Retina (tissue), 1 donor: ENCODE measurements at places on chromosomes 16 and 17.

DNA sequence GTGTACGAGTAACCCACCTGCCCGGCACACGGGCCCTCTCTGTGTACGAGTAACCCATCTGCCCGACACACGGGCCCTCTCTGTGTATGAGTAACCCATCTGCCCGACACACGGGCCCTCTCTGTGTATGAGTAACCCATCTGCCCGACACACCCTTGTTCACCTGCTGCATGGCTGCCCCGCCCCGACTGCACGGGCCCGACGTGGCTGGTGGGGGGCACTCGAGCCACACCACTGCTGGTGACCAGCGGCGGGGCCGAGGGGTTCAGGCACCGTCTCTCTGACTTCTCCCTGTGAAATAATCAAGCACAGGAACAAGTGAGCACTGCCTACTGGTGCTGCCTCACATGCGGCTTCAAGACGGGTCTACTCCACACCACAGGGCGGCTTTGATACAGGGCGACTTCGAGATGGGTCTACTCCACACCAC, 22.1 kb downstream of the MAP1LC3B start:
- DNase-seq = no peak

DNA sequence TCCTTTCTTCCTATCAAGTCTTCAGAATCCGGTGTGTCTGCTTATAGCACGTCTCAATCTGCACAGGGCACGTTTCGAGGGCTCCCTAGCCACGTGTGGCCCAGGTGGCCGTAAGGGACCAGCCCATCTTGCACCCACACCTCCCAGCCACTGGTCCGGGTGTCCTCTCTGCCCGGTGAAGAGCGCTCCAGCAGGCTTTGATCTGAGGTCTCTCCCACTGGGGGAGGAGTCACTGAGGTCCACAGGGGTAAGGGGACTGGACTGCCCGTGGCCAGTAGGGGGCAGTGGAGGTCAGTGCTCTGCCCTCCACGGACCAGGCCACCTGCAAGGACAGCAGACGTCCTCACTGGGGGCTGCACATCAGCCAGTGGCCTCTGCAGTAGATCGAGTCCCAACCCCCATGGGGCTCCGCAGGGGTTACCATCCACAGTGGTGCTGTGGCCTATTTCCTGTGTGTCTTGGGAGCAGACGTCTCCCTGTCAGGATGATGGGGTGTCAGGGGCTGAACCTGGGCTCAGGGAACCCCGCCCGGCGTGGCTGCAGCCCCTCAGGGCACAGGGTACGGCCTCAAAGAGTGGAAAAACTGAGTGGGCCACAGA, 204.1 kb upstream of the CIBAR2 start:
- DNase-seq = peak; percentile 84

GRCh38 chr16:67246081-67246755, 1.1 kb downstream of the FHOD1 start:
- DNase-seq = peak; percentile 96

- peak; percentile 72 for DNase-seq
Measured at GRCh38 chr17:65666876-65667321, 105.5 kb upstream of the AXIN2 start.

DNA sequence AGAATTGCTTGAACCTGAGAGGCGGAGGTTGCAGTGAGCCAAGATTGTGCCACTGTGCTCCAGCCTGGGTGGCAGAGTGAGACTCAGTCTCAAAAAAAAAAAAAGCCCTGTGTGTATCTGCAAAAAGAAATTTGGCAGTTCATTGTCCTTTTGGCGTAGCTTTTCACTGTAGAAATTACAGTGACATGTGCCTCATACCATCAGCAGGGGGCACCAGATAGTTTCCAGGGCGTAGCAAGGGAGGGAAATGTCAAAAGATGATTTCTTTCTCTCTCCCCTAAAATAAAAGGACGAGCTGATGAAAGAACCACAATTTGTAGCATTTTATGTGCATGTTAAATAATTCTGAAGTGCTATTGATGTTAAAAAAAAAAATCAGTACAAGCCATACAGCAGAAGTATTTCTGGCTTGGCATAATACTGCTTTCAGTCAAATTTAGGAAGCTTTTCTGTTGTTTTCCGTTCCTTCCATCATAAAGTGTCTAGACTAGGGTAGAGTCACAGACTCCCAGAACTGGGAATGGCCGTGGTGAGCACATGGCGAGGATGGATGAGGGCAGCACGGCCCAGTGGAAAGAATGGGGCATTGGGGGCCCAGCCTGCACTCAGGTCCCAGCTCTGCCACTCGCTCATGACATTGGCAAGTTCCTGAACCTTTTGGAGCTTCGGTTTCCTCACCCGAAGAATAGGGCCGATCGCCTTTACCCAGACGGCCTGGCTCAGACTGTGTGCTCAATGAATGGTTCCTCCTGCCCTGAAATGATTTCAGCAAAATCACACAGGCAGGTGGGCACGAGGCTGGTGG, 59.8 kb upstream of the RPH3AL start:
- peak; percentile 50 for DNase-seq

DNA sequence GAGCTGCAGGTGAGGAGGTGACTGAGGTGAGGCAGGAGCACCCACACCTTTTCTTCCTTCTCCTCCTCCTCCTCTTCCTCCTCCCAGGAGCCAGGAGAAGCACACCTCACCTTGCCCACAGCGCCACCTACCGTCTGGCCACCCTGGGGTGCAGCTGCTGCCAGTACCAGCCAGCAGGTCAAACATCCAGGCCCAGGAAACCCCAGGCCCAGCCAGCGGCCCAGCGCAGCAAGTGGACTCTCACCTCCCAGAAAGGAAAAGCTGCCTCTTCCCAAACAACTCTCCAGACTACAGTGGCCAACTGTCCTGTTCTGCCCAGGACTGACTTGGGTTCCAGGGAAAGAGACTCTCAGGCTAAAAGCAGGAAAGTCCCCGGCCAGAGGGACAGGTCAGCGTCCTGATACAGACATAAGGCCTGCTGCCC, 22.7 kb downstream of the PEMT start:
- DNase-seq = peak; percentile 71

GRCh38 chr17:47726796-47727703, 6.0 kb upstream of the TBX21 start:
- no peak for DNase-seq

DNA sequence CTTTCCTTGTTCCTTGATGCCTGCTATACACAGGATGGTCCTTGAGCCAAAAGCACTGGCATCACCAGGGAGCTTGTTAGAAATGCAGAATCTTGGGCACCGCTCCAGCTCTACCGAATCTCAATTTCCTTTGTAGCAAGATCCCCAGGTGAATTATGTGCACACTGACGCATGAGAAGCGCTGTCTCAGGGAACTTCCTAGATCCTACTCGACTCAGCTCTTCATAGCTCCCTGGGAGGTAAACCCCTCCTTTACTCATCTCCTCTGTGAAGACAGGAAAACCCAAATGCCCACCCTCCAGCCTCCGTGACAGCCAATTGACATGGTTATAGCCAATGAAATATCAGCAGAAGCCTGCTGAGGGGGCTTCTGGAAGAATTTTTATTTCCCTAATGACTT, 4.1 kb downstream of the USP31 start:
- no peak for DNase-seq

GRCh38 chr16:57069635-57070370, 22.6 kb upstream of the CPNE2 start:
- no peak for DNase-seq

GRCh38 chr17:63675231-63675606, 24.7 kb downstream of the LIMD2 start:
- DNase-seq = no peak

DNA sequence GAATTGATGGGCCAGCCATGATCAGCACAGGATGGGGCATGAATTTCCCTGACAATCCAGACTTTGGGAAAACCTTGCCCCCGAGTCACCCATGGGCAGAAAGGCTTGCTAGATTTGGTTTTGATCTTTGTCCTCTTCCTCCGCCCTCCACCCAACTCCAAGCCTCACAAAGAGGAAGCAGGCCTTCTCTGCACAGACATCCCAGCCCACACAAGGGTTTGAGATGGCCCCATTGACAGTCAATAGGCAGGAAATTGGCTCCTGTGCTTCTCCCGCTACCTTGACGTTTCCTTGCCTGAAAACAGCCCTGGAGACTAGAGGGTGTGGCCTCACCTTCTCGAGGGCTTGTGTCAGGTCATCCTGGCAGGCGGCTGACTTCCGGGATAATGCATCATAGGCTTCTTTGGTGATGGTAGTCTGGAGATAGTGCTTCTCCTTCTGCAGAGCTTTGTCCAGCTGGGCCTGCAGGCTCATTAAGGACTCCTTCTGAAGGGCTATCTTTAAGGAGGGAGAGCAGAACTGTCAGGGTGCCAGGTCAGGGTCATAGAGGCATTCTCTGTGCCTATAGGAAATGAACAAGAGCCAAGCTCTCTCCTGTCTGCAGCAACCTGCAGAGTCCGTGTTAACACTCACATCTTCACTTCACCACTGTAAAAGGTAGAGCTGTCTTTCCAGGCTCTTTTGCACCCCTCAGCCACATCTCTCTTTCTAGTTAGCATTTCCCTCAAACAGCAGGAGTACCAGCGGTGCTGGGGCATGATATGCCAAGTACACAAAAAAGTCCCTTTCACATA, 32.2 kb downstream of the DHX38 start:
- DNase-seq = peak; percentile 63

DNA sequence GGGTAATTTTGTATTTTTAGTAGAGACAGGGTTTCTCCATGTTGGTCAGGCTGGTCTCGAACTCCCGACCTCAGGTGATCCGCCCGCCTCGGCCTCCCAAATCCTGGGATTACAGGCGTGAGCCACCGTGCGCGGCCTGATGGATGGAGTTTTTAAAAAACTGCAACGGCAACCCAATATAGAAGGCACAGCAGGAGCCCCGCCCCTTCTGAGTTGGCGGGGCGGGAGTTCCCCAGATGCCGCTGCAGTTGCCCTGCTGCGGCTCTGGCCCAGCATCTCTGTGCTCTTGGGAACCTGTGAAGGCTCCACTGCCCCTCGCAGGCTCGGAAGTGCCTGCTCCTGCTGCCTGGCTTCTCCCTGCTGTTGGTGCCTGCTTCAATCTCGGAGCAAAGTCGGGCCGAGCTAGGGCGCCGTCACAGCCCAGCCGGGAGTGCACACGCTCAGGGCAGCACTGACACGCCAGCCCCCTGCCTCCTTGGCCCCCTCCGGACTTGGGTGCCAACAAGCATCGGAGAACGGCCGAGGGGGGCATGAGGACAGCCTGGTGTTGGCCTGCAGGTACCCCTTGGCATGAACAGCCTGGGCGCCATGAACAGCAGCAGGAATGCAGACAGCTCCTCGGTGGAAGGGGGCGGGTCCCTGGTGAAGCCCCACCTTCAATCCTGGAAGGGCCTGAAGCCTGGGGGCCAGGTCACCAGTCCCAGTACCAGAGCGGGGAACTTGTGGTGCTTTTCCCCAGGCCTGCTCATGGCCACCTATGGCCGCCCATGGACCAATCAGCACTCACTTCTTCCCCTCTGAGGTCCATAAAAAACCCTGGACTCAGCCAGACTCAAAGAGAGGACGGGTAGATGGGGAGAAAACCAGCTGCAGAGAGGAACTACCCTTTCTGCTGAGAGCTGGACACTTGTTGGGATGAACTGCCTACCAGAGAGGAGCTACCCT, 2.3 kb upstream of the NT5M start:
- peak; percentile 74 for DNase-seq

DNA sequence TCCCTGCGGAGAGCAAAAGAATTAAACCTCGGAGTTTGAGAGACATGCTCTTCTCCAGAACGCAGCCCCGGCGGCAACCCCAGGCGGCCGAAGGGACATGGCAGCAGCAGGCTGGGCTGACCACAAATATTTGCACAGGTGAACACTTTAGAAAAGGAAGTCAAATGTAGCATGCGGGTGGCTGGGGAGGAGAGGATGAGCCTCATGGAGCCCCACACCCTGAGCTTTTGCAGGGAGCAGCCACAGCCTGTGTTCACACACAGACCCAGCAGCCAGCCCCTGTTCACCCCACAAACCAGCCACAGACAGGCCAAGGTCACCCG, 17.8 kb downstream of the HS3ST6 start:
- DNase-seq = no peak

DNA sequence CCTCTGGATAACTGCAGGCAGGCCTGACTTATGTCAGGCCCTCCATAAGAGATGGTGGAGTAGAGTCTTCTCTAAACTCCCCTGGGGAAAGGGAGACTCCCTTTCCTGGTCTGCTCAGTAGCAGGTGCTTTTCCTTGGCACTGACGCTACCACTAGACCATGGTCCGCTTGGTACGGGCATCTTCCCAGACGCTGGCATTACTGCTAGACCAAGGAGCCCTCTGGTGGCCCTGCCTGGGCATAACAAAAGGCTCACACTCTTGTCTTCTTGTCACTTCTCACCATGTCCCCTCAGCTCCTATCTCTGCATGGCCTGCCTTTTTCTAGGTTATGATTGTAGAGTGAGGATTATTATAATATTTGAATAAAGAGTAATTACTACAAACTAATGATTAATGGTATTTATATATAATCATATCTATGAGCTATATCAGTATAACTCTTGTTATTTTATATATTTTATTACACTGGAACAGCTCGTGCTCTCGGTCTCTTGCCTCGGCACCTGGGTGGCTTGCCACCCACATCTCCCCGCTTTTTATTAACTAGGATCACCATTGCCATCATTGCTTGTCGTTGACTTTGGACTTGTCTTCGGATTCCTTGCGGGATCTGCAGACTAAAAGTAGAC, 59.8 kb upstream of the ARL4D start:
- peak; percentile 80 for DNase-seq

- no peak for DNase-seq
Measured at GRCh38 chr16:78390092-78390491, 290.6 kb downstream of the WWOX start.

- no peak for DNase-seq
Measured at GRCh38 chr17:68248891-68249290, 1.0 kb downstream of the AMZ2 start.

DNA sequence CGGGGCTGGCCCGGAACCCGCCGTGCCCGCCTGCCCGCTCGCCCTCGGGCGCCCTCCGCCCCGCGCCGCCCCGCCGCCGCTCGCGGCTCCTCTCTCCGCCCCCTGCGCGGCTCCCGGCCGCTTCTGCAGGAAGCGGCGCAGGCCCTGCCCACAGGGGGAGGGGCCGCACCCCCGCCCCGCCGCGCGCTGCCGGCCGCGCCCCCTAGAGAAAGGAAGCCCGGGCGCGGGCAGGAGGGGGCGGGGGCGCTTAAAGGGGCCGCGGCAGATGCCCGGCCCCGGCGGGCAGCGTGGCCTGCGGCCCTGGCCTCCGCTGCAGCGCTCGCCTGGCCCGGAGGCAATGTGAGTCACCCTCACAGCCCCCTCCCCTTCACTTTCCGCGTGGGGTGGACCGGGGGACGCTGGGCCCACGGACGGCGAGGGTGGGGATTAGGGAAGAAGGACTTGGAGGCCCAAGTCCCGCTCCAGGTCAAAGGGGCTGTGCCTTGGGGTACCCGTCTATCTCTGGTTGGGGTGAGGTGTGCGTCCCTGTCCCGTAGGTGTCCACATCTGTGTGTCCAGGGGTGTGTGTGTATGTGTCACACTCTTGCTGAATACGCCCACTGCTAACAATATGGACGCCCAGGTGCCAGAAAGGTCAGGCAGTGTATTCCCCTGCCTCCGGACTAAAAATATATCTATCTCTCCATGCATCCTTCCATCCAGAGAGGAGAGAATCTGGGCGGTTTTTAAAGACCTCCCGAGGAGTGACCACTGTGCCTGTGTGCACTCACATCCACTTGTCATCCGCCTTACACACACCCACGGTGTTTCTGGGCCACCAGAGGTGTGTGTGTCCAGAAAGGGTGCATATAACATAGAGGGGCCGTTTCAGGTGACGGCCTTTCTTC, at the start of gene GIT1:
Gene GIT1, minus strand, starts transcription at position 125 of the 887 bp plus-strand sequence. CDS start 270 bp downstream, outside the sequence.
- peak; percentile 89 for DNase-seq

GRCh38 chr16:11212798-11213196, 43.2 kb downstream of the SOCS1 start:
- DNase-seq = no peak
